ENCODE measurements at places on chromosomes 2 and 18.

- DNase-seq = no peak
These were observed 3.1 kb downstream of the SLC5A7 start for GRCh38 chr2:107989445-107989844.

DNA sequence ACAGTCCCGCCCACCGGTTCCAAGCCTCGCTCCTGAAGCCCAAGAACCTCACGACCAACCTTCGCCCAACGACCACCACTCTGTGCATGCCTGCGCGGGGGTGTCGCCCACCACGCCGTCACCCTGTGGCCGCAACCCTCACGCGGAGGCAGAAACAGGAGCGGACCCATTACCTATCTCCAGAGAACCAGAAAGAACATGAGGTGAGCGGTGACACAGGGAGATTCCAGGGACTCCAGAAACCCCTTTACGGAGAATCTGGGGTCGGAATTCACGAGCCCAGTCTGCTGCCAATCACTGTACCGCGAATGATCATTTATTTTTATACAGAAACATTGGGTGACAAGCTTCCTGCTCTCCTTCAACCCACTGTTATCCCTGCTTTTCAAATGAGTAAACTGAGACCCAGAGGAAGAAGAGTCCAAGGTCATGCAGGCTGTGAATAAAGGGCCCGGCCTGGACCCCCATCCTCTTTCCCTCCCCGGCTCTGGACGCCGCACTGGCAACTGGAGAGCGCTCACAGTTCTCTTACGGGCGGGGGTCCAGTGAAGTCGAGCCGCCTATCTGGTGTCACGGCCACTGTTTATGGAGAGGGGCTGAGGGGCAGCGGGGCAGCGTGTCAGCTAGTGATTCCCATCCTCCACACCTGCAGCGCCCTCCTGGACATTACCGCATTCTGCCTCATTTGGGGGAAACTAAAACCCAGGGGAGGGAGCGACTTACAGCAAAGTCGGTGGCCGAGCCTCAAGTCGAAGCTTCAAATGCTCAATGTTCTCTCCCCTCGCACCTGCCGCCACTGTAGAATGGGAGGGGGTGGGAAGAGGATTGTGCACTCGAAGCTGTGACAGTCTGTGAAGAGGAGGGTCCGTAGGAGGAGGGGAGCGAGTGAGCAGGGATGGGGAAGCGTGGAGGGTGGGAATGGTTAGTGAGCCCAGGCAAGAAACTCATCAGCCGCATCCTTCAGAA lies 723 bp upstream of the SLC30A3 start:
- no peak for DNase-seq

- DNase-seq = no peak
These were observed 977.4 kb downstream of the TMEM182 start for GRCh38 chr2:103739186-103739585.

- no peak for DNase-seq
These were observed 36.7 kb downstream of the HDAC4 start for GRCh38 chr2:239363946-239364637.

- DNase-seq = no peak
These were observed 29.2 kb upstream of the DLX2 start for GRCh38 chr2:172131713-172132555.

DNA sequence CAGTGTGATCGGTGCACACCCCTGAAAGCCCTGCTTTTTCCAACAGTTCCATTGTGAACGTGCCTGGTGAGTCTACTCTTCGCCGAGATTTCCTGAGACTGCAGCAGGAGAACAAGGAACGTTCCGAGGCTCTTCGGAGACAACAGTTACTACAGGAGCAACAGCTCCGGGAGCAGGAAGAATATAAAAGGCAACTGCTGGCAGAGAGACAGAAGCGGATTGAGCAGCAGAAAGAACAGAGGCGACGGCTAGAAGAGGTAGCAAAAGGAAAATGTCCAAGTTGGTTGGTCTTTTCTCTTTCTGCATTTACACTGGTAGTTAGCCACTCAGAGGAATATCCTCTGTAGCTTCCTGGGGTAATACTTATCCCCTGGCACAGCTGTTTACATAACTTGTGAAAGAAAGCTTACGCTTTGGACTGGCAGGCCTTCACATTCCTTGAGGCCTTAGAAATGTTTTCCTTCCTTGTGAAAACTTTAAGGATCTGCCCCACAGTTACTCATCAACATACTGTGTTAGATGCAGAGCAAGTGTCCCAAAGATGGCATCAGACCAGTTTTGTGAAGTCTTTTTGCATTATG lies 146.6 kb downstream of the MAP4K4 start:
- DNase-seq = peak; percentile 57

GRCh38 chr18:76544511-76545345 lies 49.7 kb upstream of the ZNF516 start:
- DNase-seq = no peak

DNA sequence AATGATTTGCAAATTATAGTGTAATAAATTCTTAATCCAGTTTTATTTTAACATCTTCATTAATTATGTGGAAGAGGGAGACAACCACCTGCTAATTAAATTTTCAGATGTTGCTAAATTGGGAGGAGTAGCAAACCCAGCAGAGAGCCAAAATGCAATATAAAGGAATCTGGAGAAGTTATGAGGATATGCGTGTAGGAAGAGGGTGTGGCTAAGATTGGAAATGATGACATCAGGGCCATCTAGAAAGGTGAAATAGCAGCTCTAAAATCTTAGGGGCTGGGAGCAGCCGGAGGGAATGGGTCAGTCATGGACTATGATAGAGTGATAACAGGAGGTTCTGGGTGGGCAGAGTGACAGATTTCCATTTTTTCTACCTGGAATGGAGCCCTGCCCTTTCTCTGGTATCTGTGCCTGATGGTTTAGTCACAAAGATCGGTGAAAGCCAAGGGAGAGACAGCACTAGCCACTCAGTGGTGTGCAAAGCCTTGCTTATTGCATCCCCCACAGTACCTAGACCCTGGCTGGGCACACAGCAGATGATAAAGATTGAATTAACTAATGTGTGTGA lies 379.2 kb upstream of the CELF4 start:
- DNase-seq = no peak

GRCh38 chr2:84033347-84033974 lies 425.6 kb downstream of the SUCLG1 start:
- no peak for DNase-seq

DNA sequence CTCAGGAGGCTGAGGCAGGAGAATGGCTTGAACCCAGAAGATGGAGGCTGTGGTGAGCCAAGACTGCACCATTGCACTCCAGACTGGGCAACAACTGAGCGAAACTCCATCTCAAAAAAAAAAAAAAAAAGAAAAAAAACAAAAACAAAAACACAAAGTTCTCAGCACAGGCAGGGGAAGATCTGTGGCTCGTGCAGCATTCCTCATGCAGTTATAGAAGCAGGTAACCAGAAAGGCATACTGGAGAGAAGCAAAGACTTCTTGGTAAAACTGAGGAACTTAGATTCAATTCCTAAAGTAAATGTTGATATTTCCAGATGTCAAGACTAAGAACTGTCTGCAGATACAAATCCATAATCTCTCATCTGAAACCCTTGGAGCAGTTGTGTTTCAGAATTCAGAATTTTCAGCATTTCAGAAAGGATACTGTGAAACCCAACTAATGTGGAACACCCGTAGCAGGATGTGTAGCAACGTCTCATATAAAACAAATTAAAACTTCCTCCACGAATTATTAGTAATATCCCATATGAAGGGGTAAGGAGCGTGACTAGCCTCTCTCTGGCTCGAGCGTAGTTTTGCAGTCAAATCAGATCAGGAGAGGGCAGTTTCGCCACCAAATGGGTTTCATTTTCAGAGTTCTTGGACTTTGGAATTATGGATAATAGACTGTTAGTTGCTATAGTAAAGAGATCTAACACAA lies 13.2 kb upstream of the SLC25A52 start:
- DNase-seq = no peak

GRCh38 chr2:235191978-235192377 lies 240.2 kb downstream of the SH3BP4 start:
- no peak for DNase-seq

DNA sequence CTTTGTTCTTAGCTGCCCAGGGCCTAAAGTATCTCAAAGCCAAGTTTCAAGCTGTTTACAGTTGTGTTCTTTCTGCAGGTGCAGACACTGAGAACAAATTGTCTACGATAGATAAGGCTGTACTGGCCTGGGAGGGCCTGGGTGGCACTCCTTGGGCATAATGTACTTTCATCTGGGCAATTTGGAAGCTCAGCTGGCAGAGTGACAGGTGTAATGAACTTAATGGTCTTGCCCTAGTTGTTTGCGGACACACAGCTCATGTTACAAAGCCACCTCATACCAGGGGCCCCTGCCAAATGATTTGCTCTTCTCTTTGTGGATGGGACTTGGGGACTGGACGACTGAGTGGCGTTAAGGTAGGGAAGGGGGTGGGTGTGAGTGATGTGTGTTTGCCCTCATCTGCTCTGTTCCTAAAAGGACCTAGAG lies 4.3 kb downstream of the LDLRAD4 start:
- no peak for DNase-seq

GRCh38 chr2:46036929-46037328 lies 260.3 kb upstream of the EPAS1 start:
- peak; percentile 34 for DNase-seq

- no peak for DNase-seq
These were observed 43.0 kb downstream of the LRATD1 start for GRCh38 chr2:14675489-14675888.

DNA sequence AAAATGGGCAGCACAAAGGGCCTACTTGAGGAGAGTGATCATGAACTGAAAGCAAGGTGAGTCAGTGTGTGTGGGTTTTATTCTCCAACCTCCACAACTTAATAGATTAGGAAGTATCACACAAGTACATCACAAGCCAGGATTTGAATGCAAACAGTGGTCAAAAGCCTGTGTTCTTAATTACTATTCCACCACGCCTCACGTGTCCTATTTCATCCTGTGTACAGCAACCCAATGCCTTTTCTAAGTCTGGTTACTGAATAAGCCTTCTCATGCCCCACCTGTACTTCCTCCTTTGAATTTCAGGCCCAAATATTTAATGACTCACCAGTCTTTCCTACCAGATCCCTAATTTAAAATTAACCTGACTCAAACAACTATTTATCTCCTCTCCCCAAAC lies 755.7 kb upstream of the SLC8A1 start:
- no peak for DNase-seq

- no peak for DNase-seq
These were observed 168.7 kb upstream of the SIX3 start for GRCh38 chr2:44772669-44773378.

GRCh38 chr2:129849559-129850160 lies 129.8 kb upstream of the RAB6C start:
- DNase-seq = peak; percentile 64

GRCh38 chr2:109438773-109439389 lies 174.9 kb downstream of the SEPTIN10 start:
- no peak for DNase-seq

GRCh38 chr2:133477616-133477990 lies 90.7 kb downstream of the NCKAP5 start:
- DNase-seq = no peak

All from fibroblast of the conjunctiva (primary cell).